ENCODE measurements at places on chromosomes 5 and 9.

DNA sequence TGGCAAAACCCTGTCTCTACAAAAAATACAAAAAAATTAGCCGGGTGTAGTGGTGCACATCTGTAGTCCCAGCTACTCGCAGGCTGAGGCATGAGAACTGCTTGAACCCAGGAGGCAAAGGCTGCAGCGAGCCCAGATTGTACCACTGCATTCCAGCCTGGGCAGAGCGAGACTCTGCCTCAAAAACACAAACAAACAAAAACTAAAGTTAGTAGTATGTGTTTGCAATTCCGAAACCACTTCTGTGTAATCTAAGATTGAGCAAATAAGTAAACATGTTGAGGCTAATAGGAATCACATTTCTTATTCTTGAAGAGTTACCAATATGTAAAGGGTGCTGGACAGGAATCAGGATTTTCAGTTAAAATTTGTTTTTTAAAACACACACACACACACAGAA, 70.0 kb upstream of the SUSD1 start:
- no peak for DNase-seq

GRCh38 chr5:115962239-115962564, at the start of gene LVRN:
LVRN (plus strand) TSS chr5:115962475; CDS start chr5:115962618, 143 bp downstream.
- no peak for DNase-seq

DNA sequence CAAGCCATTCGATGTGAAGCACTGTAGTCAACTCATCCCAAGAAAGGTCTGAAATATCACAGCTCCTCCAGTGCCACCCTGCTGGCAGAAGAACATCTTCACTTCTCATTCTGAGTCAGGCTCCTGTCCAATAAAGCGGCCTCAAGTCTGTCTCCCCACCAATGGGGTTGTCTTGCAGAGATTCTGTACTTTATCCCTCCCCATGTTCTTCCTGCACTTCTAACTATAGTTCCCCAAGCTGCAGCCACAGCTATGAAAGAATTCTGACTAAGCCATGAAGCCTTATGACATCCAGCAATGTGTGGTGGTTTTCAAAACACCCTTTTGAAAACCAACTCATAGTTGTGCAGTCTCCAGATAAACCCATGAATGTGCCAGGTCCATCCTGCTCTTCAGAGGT, 6.8 kb downstream of the MACROH2A1 start:
- DNase-seq = no peak

DNA sequence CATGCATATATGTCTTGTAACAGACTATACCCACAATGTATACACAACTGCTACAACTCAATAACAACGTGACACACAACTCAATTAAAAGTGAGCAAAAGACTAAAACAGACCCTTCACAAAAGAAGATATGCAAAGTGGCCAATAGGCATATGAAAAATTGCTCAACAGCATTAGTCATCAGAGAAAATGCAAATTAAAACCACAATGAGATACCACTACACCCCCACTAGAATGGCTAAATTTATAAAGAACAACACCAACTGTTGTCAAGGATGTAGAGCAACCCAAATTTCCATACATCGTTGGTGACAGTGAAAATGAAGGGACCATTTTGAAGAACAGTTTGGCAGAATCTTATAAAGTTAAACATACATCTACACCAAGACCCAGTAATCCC, 38.9 kb downstream of the GABRB2 start:
- no peak for DNase-seq

GRCh38 chr5:16669776-16670175, 53.0 kb upstream of the RETREG1 start:
- DNase-seq = no peak

All from stimulated activated CD8-positive, alpha-beta memory T cell treated with anti-CD3 and anti-CD28 coated beads, Interleukin-4, amount 100 ng/mL, for 1 hour (primary cell).